Chondrocyte (in vitro differentiated cells): ENCODE measurements at places on chromosomes 5 and 9. TPM values are rescaled to one million over a fixed set of nuclear protein-coding genes. Genes with fewer than 3 reads are reported as not detected.

The PCDHA4 gene
- 7.1 to 11.1 TPM (median 8.3 TPM) in 3 replicates for total RNA-seq

The ZBED3 gene
- 10.7 to 15.8 TPM (median 14.7 TPM) in 3 replicates for total RNA-seq

The C5 gene
- total RNA-seq = 3.0 to 5.1 TPM (median 3.0 TPM) in 3 replicates

The SPINK4 gene
- total RNA-seq = not detected in 3 replicates

The CNTFR gene
- total RNA-seq = 0.12 TPM in 1 of 3 replicates, not detected in the others

The PCDHGA3 gene
- total RNA-seq = 0.12 to 0.51 TPM (median 0.28 TPM) in 3 replicates

The MEIKIN gene
- not detected in 3 replicates for total RNA-seq

The FOXD4L4 gene
- not detected in 3 replicates for total RNA-seq

The CMYA5 gene
- total RNA-seq = 0.36 to 0.60 TPM (median 0.58 TPM) in 3 replicates

The ZMYND19 gene
- total RNA-seq = 32.5 to 34.8 TPM (median 33.0 TPM) in 3 replicates

The PCDHA9 gene
- 1.2 to 2.0 TPM (median 1.3 TPM) in 3 replicates for total RNA-seq

The MAN2A1 gene
- total RNA-seq = 75.0 to 144 TPM (median 75.7 TPM) in 3 replicates

The DMGDH gene
- 1.9 to 3.2 TPM (median 3.1 TPM) in 3 replicates for total RNA-seq

The C9 gene
- not detected in 3 replicates for total RNA-seq
